ENCODE measurements at places on chromosomes 4 and X. TPM values are rescaled to one million over a fixed set of nuclear protein-coding genes. Genes with fewer than 3 reads are reported as not detected.
A peak's percentile ranks its signal among the peaks of the same experiment; 100 is the strongest.

EDA2R gene
- 0.10 TPM for total RNA-seq

GLRA3 gene
- not detected for total RNA-seq

NPY5R gene
- not detected for total RNA-seq

TLL1 gene
- total RNA-seq, result 2.3 TPM

RAB39B gene
- not detected for total RNA-seq

GRPEL1 gene
- total RNA-seq, result 28.8 TPM

UGT2A1 gene
- total RNA-seq, result not detected

LNX1 gene
- 12.3 TPM for total RNA-seq

TMSB15B gene
- not detected for total RNA-seq

ADGRG4 gene
- total RNA-seq, result not detected

ZFP42 gene
- not detected for total RNA-seq

CT45A5 gene
- total RNA-seq, result not detected

CCDC160 gene
- total RNA-seq, result 1.2 TPM

NLGN3 gene
- total RNA-seq, result 0.31 TPM

GRCh38 chr4:91171217-91171616 is 1044.0 kb downstream of the CCSER1 start:
- no peaks in the 10 kb centered on the region for H3K4me1 ChIP-seq
- no peaks in the 10 kb centered on the region for H3K27me3 ChIP-seq
- no peaks in the 10 kb centered on the region for H3K36me3 ChIP-seq

- H3K4me3 ChIP-seq, result no peak overlapping the region
- H3K27me3 ChIP-seq, result no peaks in the 10 kb centered on the region
- H3K4me1 ChIP-seq, result no peaks in the 10 kb centered on the region
- DNase-seq, result no peak
- H3K36me3 ChIP-seq, result no peaks in the 10 kb centered on the region
Observed at GRCh38 chrX:118523920-118524319, 28.3 kb downstream of the DOCK11 start.

DNA sequence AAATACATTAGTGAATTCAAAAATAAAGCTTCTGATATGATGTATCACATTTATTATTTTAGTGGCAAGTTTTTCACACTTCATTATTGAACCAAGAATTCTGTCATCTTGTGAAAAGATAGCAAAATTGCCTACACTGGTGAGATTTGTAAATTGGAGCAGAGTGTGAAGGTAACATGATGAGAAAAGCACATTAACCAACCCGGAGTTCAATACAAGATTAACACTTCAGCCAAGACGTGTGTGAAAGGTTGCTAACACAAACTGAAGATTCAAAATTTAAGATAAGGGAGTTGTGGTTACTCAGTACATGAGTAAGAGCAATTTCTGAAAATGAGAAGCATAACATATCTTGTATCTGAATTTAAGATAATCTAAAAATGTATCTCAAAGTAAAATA is 346.7 kb downstream of the PDHA2 start:
- H3K27ac ChIP-seq, result no peak overlapping the region
- no peak for DNase-seq
- H3K4me1 ChIP-seq, result no peaks in the 10 kb centered on the region
- H3K27me3 ChIP-seq, result no peaks in the 10 kb centered on the region

DNA sequence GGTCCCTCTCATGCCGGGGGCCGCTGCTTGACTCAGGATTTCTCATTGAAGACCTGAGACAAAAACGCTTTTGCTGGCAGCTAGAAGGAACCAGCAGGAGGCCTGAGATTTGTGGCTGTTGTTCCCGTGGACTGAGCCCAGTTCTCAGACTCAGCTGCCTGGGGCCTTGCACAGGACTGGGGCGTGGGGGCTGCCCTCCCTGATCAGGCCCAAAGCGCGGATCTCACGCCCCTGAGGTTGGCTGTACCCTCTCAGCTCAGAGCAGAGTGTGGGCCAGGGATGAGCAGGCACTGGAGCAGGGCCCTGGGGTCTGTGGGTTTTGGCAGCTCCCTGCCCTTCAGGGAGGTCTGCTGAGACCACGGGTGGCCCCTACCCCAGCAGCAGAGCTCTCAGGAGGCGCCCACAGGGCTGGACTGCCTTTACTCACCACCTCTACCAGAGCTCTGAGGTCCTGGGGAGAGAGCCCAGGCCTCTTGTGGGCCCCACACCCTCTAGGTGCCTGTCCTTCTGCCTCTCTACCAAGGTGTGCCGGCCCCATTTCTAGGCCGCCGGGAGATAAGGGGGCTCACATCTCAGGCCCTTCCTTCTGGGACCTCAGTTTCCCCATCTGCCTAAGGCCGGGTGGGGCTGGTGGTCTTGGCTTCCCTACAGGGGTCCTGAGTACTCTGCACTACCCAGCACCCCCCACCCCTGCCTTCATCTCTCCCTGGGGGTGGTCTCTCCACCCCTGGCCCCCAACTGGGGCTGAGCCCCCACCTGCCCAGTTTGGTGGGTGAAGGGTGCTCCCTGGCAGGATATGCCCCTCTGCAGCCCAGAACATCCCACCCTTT is 5.6 kb downstream of the MSANTD1 start:
- no peaks in the 10 kb centered on the region for H3K36me3 ChIP-seq
- H3K4me3 ChIP-seq, result no peak overlapping the region
- no peaks in the 10 kb centered on the region for H3K27me3 ChIP-seq
- no peak for DNase-seq
- H3K4me1 ChIP-seq, result no peaks in the 10 kb centered on the region
- no peak overlapping the region for H3K27ac ChIP-seq

DNA sequence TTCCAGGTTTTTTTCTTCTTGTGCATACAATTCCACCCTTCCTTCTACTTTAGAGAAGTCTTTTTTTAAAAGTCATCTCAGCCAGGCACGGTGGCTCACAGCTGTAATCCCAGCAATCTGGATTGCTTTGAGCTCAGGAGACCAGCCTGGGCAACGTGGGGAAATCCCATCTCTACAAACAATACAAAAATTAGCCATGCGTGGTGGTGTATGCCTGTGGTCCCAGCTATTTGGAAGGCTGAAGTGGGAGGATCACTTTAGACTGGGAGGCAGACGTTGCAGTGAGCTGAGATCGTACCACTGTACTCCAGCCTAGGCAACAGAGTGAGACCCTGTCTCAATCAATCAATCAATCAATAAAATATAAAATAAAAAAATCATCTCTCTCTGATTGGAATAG is 14.8 kb downstream of the ELOVL6 start:
- no peaks in the 10 kb centered on the region for H3K27me3 ChIP-seq
- no peak overlapping the region for H3K27ac ChIP-seq
- no peaks in the 10 kb centered on the region for H3K36me3 ChIP-seq
- no peak overlapping the region for H3K4me3 ChIP-seq
- DNase-seq, result no peak
- no peaks in the 10 kb centered on the region for H3K4me1 ChIP-seq

- no peak overlapping the region for H3K27ac ChIP-seq
- H3K4me3 ChIP-seq, result no peak overlapping the region
- no peaks in the 10 kb centered on the region for H3K27me3 ChIP-seq
- H3K4me1 ChIP-seq, result no peaks in the 10 kb centered on the region
Observed at GRCh38 chrX:39361736-39362135, 560.5 kb downstream of the MID1IP1 start.

DNA sequence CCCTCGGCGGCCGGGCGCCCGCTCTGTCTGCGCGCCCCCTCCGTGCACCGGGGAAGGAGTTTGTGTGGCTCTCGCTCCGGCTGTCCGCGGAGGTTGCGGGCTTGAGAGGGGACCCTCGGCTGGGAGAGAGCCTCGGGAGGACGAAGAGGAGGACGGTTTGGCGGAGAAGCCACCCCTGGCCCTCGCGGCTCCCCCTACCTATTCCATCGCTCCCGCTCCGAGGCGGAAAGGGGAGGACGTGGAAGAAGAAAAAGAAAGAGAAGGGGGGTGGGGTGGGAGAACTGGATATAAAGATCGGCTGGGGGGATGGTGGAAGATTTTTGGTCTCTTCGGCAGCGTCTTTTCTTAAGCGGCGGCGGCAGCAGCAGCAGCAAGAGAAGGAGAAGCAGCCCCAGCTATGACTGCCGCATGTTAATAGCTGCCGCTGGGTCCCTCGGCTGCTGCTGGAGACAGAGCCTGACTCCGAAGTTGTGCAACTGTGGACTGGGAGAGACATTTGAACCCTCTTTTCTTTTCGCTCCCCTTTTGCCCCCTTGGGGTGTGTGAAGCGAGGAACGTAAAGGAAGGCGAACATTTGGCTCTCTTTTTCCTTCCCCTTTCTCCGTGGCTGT is 895 bp downstream of the ADGRL3 start:
- peaks cover 27% of the 10 kb centered on the region for H3K27me3 ChIP-seq
- no peak for DNase-seq
- H3K4me3 ChIP-seq, result peak overlapping the region; percentile 49

- no peak overlapping the region for H3K4me3 ChIP-seq
- no peaks in the 10 kb centered on the region for H3K36me3 ChIP-seq
Observed at GRCh38 chr4:157170321-157170720, 50.2 kb upstream of the GRIA2 start.

- no peaks in the 10 kb centered on the region for H3K27me3 ChIP-seq
- H3K27ac ChIP-seq, result no peak overlapping the region
- no peaks in the 10 kb centered on the region for H3K4me1 ChIP-seq
- H3K4me3 ChIP-seq, result no peak overlapping the region
Observed at GRCh38 chr4:100782356-100782755, 264.5 kb upstream of the EMCN start.

DNA sequence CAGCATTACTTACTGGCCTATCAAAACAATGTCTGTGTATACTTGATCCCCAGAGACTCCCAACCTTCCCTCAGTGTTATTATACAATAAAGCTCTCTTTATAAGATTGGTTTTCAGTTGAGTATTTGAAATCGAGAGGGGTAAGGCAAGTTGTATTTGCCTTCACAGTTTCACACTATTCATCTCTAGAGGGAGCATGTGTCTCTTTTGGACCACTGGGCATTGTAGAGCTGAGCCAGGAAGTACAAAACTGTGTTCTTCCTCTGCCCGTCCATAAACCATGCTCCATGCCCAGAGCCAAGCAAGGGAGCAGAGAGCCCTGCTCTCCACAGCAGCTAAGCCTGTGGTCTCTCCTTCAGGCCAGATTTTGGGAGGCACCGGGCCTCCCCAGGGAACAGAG is 61.5 kb upstream of the HHIP start:
- H3K4me1 ChIP-seq, result no peaks in the 10 kb centered on the region
- no peaks in the 10 kb centered on the region for H3K27me3 ChIP-seq
- DNase-seq, result no peak
- no peak overlapping the region for H3K4me3 ChIP-seq

DNA sequence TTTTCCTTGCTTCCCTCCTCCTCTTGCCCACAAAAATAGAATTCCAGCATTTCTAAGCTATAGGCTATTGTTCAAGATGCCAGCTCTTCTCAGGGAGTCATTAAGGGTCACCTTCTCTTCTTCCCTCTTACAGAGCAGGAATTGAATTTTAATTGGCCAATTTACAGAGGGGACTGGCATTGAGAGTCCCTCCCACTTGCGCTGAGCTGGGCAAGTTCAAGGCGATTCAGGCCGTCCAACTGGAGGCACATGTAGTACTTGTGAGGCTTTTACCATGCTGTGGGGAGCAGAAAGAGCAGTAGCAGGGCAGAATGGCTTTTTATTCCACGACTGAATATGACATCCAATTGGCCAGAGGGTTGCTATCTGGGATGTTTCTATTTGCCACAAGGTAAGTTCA is 181.9 kb downstream of the SOWAHB start:
- no peak for DNase-seq
- H3K4me1 ChIP-seq, result no peaks in the 10 kb centered on the region
- no peaks in the 10 kb centered on the region for H3K27me3 ChIP-seq
- H3K4me3 ChIP-seq, result no peak overlapping the region

GRCh38 chr4:40857956-40858355 is 108.2 kb downstream of the NSUN7 start:
- H3K27ac ChIP-seq, result no peak overlapping the region
- H3K36me3 ChIP-seq, result no peaks in the 10 kb centered on the region
- no peak for DNase-seq
- no peak overlapping the region for H3K4me3 ChIP-seq

- H3K4me3 ChIP-seq, result no peak overlapping the region
- no peaks in the 10 kb centered on the region for H3K4me1 ChIP-seq
- no peaks in the 10 kb centered on the region for H3K36me3 ChIP-seq
Observed at GRCh38 chr4:67342291-67342690, 203.0 kb downstream of the CENPC start.

- no peak overlapping the region for H3K4me3 ChIP-seq
- H3K27me3 ChIP-seq, result peaks cover 7% of the 10 kb centered on the region
- H3K36me3 ChIP-seq, result no peaks in the 10 kb centered on the region
- no peaks in the 10 kb centered on the region for H3K4me1 ChIP-seq
Observed at GRCh38 chr4:6449746-6450369, 22.6 kb downstream of the PPP2R2C start.

DNA sequence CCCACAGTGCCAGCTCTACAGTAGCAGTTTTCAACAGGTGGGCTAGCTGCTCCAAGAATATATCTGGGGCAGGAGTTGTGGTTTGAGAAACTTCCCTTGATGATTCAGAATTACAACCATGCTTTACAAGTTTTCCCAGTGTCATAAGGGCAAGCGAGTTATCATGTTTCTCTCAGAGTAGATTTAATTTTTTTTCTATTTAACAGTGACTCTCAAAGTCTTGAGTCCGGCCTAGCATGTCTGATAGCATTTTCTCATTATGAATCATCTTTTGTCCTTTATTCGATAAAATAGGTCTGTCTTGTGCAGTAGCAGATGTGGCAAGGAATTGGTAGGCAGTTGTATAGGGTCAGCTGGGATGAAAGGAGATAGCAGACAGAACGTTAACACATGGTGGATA is 62.2 kb upstream of the SPANXD start:
- no peak overlapping the region for H3K27ac ChIP-seq
- H3K36me3 ChIP-seq, result no peaks in the 10 kb centered on the region
- no peak for DNase-seq
- no peaks in the 10 kb centered on the region for H3K27me3 ChIP-seq
- no peaks in the 10 kb centered on the region for H3K4me1 ChIP-seq

- no peak overlapping the region for H3K27ac ChIP-seq
- DNase-seq, result peak; percentile 18
- no peaks in the 10 kb centered on the region for H3K27me3 ChIP-seq
- no peaks in the 10 kb centered on the region for H3K36me3 ChIP-seq
- H3K4me1 ChIP-seq, result peaks cover 19% of the 10 kb centered on the region
- no peak overlapping the region for H3K4me3 ChIP-seq
Observed at GRCh38 chr4:113169368-113169767, 119.9 kb downstream of the ANK2 start.

DNA sequence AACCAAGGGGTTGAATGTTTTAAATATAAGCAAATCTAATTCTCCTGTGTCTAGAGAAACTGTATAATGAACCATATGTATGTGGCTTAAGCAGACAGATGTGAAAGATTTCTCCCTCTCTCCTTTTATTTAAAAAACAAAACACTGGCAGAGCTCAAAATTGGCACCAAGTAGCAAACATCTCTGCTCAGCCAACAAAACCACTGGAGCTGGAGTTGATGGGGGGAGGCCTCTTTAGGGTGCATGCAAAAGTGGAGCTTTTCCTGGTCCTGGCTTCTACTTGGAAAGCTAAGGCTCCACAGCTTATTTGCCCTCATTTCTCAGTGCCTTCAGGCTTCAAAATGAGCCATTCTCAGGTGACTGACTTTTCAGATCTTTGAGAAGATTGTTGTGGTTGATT is 95.6 kb downstream of the REPS2 start:
- H3K4me3 ChIP-seq, result no peak overlapping the region
- H3K36me3 ChIP-seq, result no peaks in the 10 kb centered on the region
- no peak for DNase-seq
- H3K27me3 ChIP-seq, result no peaks in the 10 kb centered on the region
- H3K4me1 ChIP-seq, result no peaks in the 10 kb centered on the region

Data from gastrocnemius medialis (tissue), 4 donors.